GM06990 (cell line): ENCODE measurements at places on chromosomes 5 and 9.

- no peak for DNase-seq
Observed at GRCh38 chr5:142690667-142691066, 4.8 kb upstream of the FGF1 start.

DNA sequence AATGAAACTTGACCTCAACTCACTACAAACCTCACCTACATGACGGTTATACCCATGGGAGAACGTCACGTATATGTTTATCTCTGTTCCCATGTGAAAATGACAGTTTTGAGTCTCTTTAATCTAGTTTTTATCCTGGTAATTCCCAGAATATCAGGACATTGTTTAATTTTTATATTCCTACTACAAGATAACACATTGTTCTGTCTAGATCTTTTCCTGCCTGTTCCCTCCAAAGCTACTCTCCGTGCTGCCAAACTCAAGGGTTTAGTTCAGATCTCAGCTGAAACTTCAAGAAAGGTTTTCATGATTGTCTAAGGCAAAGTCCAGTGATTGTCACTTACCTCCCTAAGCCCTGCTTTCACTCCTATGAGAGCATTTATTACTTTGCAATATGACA, 1159.4 kb upstream of the SEMA6A start:
- no peak for DNase-seq

DNA sequence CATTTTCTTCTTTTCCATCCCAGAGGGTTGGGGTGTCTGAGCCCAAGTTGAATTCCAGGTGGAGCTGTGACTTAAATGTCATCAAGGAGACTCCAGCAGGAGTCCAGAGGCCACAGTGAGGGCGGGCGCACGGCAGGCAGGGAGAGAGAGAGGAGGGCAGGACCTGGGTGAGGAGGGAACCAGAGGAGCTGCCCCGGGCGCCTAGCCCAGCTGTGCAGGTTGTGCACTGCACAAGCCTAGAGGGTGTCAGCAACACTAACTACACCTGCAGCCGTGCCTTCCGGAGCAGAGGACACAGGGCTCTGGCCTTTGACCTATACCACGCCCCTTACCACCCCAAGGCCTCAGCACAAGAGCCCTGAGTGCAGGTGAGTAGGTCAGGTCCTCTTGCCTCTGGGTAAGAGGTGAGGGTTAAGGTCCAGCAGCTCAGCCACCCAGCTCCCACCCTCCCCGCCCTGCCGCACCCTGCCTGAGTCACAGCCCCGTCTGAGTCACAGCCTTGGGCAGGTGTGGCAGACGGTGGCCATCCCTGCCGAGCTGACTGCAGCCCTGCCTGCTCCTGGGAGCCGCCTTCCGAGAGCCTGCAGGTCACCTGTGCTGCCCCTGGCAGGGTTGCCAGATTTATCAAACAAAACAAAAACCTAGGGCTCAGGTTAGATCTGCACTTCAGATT, 6.4 kb upstream of the AGPAT2 start:
- no peak for DNase-seq

GRCh38 chr5:180241600-180241999, 32.6 kb upstream of the RASGEF1C start:
- DNase-seq = no peak

- DNase-seq = no peak
Observed at GRCh38 chr5:69024241-69024651, 69.6 kb upstream of the SLC30A5 start.

DNA sequence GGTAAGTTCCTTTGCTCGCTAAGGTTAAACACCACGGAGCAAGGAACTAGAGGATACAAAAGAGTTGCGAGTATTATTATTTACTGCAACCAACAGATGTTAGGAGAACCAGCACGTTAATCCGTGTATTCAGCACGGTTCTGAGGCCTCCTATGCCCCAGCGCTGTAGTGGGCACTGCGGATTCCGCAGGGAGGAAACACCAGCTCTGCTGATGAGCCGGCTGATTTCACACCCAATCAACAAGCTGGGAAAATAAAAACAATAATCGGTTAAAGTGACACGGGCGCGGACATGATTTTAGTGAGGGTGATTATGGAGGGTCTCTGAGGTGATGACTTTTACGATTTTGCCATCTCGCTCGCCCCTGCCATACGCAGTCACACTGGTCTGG, 702 bp upstream of the PRELID2 start:
- no peak for DNase-seq

DNA sequence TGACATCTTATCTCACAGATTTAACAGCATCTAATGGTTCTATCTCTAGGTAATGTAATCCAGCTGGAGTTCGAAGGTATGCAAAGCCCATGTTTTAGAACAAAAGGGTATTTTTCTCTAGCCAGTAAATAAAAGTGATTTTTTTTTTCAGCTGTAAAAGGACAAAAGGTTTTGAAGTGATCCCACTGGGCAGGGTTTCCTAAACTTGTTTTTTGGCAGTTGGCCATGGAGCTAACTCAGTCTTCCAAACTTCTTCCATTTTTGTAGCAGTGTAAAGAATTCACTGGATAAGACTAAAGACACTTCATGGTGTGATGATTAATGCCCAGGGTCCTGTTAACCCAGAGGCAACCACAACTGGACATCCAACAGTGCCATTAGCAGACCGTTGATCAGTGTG, 63.8 kb downstream of the TMEM252 start:
- no peak for DNase-seq

DNA sequence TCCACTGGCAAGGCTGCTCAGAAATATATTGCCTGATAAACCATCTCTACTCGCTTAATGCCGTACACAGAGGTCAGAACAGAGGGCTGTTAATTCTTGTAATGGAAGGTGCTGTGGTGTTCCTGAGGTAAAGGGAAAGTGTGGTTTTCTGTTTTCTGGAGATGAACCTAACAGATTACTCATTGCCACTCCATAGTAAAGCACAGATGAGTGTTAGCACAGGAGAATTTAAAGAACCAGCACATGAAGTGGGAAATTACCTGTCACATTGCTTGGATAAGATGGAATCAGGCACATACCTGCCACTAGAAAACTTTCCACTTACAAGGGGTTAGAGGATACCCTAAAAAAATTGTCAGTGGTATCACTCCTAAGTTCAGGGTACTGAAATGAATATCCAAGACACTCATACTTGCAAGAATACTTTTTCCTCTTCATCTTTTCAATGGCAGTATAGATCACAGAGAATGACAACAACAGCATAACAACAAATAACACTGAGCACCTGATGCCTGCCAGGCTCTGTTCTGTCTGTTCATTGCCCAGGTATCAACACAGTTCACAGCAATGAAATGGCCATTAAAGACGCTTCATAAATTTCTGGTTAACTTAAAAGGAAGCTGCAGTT, 152.9 kb upstream of the GNA14 start:
- no peak for DNase-seq

- peak; percentile 48 for DNase-seq
Observed at GRCh38 chr5:180832638-180833068, 28.4 kb downstream of the ZFP62 start.

DNA sequence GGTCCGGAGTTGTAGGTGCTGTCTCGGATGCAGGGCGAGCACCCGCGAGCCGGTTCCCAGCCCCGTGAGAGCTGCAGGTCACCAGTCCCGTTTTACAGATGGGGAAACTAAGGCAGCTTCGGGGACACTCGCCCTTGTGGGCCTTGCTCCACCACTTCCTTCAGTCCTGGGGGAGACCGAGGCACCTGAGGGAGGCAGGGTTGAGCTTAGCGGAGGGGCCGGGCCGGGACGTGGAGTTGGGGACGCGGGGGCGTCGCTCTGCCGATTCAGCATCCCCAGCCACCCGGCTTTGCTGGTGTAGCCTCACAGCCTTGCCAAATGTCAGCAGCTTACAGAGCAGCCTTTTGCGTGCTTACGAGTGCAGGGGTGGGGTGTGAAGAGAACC, 530 bp downstream of the BBLN start:
- no peak for DNase-seq

- DNase-seq = no peak
Observed at GRCh38 chr5:14107536-14107935, 35.6 kb upstream of the TRIO start.

- peak; percentile 67 for DNase-seq
Observed at GRCh38 chr9:110148384-110148783, 59.6 kb downstream of the C9orf152 start.

GRCh38 chr5:154238776-154239481, 48.4 kb downstream of the GALNT10 start:
- peak; percentile 75 for DNase-seq

GRCh38 chr9:69380811-69381210, 55.8 kb downstream of the ENTREP1 start:
- DNase-seq = no peak
